ENCODE measurements at places on chromosomes 3 and 15. TPM values are rescaled to one million over a fixed set of nuclear protein-coding genes. Genes with fewer than 3 reads are reported as not detected.

- DNase-seq, result no peak
These were observed 21.4 kb downstream of the ALDH1L1 start for GRCh38 chr3:126158912-126159454.

DNA sequence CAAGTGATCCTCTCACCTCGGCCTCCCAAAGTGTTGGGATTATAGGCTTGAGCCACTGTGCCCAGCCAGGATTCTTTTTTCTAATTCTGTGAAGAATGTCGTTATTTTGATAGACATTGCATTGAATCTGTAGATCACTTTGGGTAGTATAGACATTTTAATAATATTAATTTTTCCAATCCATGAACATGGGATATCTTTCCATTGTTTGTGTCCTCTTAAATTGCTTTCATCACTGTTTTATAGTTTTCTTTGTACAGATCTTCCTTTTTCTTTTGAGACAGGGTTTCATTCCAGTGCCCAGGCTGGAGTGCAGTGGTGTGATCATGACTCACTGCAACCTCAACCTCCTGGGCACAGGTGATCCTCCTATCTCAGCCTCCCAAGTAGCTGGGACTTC lies 11.6 kb upstream of the KCTD6 start:
- no peak for DNase-seq

GRCh38 chr3:44455318-44455717 lies 22.2 kb downstream of the ZNF445 start:
- no peak for DNase-seq

DNA sequence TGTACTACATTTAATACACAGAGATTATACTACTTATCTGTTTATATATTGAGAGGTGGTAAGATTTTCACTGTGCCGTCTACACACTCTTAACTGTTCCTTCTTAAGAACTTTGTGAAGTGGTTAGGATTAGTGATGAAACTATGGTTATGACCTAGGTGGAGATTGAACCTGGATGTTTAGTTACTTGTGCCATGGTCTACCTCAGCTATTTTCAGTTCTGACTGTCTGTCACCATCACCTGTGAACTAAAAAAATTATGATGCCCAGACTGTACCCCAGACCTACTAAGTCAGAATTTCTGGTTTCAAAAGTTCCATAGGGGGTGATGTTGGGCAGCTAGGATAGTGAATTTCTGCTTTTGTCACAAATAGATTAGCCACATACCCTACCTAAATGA lies 6.4 kb downstream of the RASA2 start:
- no peak for DNase-seq

DNA sequence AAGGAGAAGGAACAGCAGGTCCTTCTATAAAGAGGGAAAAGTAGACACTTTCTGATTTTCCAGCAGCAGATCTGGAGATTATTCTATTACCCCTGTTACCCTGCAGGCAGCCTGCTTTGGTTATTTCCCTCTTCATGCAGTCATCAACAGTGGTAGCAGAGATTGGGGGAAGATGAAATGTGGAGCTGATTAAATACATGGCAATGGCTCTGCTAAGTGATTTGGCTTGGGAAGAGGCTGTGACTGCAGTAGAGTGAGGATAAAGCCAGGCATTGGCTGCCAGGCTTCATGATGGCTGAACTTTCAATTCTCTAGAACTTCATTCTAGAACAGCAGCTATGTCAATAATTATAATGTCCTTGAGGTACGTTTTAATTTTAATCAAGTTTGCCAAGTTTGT lies 29.1 kb downstream of the PTX3 start:
- DNase-seq, result no peak

PRSS50 gene
- total RNA-seq, result not detected

- no peak for DNase-seq
These were observed 309.8 kb upstream of the LRRC3B start for GRCh38 chr3:26312816-26313215.

DNA sequence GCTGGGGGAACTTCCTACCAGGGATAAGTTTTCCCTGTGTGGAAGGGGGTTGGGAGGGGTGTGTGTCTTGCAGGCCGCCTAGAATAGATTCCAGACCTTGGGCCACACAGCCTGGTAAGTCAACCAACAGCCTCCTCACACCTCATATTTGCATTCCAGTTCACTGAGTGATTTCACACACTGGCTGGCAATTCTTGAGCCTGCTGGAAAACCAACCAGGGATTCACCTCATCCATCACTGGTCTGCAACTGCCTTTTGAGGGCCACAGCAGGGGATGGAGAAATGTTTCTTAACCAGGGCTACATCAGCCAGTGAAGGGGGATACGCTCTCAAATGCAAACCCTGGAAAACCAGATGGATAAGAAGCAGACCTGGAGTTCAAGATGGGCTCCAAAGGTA lies 2.0 kb downstream of the FSTL1 start:
- no peak for DNase-seq

SLC7A14 gene
- total RNA-seq, result not detected

GRCh38 chr15:85128621-85129020 lies 147.0 kb downstream of the PDE8A start:
- no peak for DNase-seq

DNA sequence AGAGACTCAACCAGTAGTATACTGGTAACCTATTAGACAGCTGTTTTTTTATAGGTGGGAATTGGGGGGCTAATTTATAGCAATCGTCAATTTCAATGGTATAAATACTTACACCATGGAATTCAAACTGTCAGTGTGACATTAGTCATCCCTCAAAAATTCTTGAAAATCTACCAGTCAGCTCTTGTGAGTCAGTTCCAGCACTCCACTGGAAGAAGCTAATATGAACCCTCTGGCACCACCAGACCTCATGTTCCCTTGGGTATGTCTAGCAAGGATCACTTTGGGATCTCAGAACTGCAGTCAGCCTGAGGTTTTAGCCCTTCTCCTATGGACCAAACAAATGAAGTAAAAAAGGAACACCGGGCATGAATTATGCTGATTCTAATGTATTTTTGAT lies 11.8 kb upstream of the UACA start:
- DNase-seq, result no peak

OXTR gene
- 2.8 TPM for total RNA-seq

DNA sequence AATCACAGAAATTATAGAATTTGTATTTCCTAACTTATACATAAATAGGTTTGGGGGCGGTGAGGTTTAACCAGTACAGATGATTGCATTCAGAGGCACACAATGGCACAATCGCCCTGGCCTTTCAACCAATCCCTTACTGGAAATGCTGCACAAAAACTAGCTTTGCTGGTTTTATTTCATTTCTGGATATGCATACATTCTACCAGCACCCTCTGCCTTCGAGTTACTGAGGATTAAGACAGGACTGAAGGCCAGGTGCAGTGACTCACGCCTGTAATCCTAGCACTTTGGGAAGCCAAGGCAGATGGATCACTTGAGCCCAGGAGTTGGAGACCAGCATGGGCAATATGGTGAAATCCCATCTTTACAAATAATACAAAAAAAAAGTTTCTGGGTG lies 336.1 kb downstream of the ARRDC4 start:
- DNase-seq, result no peak

- peak; percentile 47 for DNase-seq
These were observed 52.6 kb downstream of the NMD3 start for GRCh38 chr3:161273589-161274218.

MESP2 gene
- not detected for total RNA-seq

DNA sequence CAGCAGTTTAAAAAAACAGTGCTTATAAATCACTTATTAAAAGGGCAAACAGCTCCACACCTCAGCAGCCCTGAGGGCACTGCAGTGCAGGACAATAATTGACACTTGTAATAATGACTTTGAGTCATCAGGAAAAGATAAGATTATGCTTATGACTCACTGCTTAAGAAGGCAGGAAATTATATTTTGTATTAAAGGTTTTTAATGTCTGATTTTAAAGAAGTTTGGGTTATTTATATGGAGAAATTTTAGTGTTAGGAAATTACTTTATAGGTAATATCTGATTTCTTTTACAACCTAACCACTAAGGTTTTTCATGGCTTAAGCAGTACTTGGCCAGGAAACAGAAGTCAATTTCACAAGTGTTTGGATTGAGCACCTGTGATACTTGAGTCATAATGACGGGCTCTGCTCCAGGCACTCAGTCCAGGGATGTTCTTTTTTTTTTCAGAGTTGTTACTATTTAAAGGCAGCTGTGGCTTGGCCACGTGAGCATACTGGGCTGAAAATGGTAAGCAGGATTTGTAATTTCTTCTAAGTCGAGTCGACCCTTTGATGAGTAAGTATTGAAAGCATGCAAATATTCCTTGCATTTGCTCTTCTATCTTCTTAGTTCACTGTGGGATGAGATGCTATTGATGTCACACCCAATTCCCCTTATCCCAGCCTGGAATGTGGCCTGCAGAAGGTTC lies 21.6 kb upstream of the SLC6A20 start:
- peak; percentile 70 for DNase-seq

Measured in Calu3 (cell line).